ENCODE measurements at places on chromosomes 4 and X. TPM values are rescaled to one million over a fixed set of nuclear protein-coding genes. Genes with fewer than 3 reads are reported as not detected.

DNA sequence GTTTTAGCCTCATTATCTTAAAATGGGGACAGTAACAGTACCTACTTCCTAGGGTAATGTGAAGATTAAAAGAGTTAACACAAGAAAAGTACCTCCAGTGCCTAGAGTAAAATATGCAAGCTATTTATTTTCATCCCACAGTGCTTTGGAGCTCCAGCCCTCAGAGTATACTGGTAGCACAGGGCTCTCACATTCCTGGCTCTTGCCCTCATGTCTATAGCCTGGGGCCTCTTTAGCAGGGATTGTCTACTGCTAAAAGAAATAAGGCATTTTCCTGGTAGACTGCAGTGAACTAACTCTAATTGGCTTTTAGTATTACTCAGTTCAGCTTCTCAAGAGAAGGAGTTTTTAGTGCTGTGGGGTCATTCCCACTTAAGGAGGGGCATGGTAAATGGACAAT is 60.8 kb downstream of the RRAGB start:
- no peak for DNase-seq

DNA sequence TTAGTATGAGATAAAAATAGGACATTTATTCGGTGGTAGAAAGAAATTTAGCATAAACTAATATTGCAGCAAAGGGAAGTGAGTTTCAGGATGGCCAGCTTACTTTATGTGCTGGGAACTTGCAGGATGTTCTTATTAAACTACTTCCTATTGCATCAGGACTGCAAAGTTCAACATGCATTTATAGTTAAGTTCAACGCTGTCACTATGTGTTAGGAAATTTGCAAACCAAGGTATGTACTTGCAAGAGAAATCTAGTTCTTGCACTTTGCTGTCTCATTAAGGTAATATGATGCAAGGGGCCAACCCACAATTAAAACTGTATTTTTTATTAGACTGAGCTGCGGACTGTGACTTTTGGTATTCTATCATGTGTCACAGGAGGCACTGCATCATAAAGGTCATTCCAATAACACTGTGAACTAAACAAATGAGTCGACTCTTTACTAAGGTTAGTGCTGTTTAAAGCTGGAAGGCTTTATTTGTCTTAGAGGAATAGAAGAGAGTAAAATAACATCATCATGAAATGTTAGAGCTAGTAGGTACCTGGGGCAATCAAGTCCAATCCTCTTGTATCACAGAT is 1525.7 kb upstream of the TENM3 start:
- no peak for DNase-seq

DNA sequence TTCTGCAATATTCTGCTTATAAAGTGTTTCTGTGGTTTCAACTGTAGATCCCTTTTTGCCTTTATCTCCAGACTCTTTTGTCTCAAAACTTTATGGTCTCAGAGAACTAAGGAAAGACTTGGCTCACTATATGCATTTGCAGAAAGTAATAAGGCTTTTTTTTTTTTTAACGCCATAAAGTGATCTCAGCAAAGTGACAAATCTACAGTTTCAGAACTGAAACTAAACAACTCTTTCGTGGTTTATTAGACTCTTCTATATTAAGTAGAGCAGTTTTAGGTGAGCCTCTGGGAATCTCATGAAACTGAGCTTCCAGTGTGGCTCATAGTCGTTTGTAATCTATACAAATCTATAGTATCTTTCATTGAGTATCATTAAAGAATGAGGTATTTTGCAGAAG is 15.3 kb downstream of the ATP7A start:
- no peak for DNase-seq

DNA sequence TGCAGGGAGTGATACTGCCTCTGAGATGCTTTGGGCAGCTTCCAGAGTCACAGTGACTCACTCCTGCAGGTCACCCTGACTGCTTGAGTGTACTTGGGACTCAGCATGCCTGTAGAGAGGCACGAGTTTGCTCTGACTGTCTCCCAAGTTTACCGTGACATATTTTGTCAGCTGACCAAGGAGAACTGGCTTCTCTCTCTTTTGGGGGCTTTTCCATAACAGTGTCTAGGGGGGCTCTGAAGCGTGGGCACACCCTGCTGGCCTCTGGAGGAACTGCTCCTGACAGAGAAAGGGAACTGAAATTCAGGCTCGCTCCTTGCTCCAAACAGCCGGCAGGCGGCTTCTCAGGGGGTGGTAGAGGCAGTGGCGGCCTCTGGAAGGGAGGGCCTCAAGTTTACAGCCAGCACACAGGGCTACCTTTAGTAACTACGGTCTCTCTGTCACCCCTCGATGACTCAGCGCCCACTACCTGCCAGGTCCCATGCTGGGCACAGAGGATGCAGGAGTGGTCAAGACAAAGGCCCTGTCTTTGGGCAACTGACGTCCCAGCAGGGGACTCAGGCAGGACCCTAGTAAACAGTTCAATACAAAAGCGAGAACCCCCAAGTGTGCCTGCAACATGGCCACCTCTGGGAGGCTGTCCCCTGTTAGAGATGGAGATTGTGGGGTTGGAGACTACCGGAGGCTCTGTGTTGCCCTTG is 17.8 kb downstream of the ZNF185 start:
- no peak for DNase-seq

Gene LDB2
- total RNA-seq: 18.1 TPM

DNA sequence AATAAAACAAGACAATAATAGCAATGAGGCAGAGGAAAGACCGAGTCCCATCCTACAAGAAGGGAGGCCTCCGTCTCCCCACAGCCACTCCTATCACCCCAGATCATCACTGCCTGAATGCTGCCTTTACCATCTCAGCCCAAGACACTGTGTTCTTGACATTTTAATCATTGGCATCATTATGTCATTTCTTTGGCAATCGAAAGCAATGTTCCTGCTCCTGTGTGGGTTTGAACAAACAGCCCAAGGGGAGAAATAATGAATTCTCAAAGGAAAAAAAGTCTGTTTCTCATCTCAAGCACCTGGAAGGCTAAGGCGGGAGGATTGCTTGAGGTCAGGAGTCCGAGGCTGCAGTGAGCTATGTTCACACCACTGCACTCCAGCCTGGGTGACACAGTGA is 73.0 kb upstream of the ACSL1 start:
- DNase-seq: no peak

DNA sequence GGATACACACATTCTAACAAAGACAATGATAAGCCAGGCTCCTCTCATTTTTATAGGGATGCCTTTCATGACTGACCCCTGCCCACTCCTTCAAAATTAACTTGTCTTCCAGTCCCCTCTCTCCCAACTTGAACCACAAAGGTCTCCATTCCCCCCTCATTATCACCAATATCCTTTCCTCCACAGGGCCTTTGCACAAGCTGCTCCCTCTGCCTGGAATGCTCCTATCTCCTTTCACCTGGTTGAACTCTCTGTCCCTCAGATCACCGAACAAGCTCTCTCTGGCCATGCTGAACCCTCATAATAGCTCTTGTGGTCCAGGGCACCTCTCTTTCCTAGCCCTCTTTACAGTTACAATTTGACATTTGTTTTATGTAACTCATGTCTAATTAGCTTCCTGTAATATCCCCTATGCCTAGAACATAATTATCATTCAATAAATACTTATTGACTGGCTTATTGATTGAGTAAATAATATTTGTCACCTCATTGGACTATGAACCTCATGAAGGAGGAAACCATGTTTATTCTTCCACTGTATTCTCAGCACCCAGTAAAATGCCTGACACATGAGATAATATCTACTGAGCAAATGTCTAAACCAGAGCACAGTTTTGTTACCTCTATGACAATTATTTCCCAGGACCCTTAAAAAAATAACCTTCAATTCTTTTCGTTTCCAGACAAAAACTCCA is 266.3 kb upstream of the RASGEF1B start:
- DNase-seq: no peak

GRCh38 chrX:38371641-38372040 is 19.2 kb downstream of the OTC start:
- no peak for DNase-seq

DNA sequence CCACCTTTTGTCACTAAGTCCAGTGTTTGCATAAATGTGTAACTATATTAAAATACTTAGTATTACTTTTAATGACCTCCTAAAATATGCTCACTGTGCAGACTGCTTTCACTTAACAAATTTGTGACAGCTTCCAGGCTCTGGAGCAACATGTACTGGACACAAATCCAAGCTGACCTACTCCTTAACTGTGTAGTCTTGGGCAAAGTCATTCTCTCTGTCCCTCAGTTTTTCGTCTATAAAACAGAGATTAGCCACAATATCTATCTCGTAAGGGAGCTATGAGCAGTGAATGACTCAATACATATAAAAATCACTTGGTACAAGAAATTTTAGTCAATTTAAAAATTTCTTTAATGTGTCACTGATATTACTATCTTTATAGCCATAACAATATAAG is 20.4 kb upstream of the RAB40A start:
- DNase-seq: no peak

Gene FAT4
- 53.2 TPM for total RNA-seq

Gene PROM1
- 3.8 TPM for total RNA-seq

Gene SPACA5B
- total RNA-seq: not detected

Gene BRS3
- total RNA-seq: not detected

Gene ARL9
- not detected for total RNA-seq

Gene SPARCL1
- total RNA-seq: 1,766 TPM

DNA sequence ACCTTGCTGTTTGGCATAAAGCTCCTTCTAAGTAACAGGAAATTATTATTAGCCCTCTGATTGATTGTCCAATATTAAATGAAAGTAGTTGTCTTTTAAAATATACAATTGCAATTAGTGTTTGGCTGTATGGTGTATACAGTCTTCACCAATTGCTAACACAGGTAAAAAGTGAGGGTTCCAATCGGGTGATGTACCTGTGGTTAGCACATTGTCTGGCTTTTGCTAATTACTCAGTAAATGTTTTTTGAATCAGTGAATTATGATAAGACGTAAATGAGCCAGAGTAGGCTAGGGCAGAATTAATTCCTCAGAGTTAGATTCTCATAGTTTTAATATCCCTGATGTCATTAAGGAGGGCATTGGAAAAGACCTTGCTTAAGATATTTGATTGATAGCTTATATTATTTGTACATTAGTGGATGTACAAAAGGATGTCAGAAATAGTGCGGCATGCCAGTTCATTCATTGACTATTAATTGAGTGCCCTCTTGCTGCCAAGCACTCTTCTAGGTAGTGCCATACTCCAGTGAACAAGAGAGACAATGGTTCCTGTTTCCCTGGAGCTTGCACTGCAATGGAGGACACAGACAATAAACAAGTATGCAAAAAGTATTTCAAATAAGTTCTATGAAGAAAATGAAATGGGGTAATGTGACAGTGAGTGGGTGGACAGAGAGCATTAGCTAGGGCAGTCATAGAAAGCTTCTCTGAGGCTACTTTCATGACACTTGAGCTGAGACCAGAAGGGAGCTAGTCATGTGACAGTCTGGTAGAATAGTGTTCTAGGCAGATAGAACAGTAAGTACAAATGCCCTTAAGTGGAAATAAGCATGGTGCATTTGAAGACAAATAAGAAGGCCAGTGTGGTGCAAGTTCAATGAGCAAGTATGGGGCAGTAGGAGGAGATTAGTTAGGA is 205.9 kb upstream of the CASK start:
- no peak for DNase-seq

Gene SPANXB1
- total RNA-seq: not detected

Gene VCX3B
- not detected for total RNA-seq

- no peak for DNase-seq
These were observed 30.4 kb downstream of the ELF4 start for GRCh38 chrX:130079824-130080406.

GRCh38 chr4:106507440-106507839 is 138.9 kb upstream of the GIMD1 start:
- DNase-seq: no peak

DNA sequence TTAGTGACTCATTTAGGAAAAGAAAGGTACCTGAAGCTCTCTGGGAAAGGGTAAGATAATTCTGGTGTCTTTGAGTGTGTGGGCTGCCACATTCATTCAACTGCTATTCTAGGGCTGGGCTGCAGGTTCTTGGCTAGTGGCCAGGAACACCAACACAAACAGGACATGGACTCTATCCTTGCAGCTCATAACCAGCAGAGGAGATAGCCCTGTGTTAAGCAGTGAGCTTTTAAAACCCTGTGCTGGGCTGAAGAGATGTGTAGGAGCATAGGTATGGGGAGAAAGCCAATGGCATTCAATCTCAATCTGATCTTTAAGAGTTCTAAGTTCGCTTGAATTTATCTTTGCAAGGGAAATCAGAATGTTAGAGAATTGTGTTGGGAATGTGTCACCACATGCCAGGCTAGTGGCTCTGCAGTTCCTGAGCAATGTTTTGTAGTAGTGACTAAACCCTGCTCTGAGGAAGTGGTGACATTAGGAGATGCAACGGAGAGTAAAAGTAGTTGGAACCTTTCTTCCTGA is 39.2 kb downstream of the SGMS2 start:
- DNase-seq: no peak

Data from esophagus muscularis mucosa (tissue), 4 donors.